ENCODE measurements at places on chromosomes 11 and 22.

DNA sequence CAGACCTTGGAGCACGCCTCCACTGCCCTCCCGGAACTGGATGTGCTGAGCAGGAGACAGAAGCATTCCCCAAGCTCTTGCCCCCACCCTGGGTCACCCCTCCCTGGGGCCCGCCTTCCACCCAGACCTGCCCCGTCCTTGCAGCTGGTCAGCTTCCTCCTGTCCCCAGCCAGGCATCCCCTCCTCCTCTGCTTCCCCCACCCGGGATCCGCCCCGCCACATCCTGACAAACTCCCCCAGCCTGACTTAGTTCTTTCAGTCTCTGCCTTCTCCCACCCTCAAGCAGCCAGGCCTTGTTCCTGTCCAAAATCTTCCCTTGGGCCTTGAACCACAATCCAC is 1.1 kb upstream of the PLXNB2 start:
- no peak for DNase-seq

DNA sequence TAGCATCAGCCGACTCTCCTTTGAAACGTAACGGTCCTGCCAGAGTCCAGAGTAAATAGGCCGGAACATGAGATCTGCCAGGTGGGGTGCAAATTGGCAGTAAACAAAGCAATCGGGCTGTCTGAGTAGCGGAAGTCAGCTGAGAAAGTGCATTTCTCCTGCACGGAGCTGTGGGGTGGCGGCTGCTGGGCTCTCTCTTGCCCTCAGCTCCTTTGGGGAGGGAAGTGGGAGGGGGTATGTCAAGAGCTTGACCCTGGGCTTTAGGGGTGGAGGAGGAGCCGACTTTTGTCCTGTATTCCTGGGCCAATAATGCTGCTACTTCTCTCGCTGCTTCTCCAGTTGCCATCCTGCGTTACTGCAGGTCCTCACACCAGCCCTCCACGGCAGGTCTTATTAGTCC is 11.6 kb downstream of the GRIK4 start:
- DNase-seq: peak; percentile 37

- no peak for DNase-seq
Measured at GRCh38 chr11:7004482-7004881, 15.7 kb downstream of the ZNF214 start.

DNA sequence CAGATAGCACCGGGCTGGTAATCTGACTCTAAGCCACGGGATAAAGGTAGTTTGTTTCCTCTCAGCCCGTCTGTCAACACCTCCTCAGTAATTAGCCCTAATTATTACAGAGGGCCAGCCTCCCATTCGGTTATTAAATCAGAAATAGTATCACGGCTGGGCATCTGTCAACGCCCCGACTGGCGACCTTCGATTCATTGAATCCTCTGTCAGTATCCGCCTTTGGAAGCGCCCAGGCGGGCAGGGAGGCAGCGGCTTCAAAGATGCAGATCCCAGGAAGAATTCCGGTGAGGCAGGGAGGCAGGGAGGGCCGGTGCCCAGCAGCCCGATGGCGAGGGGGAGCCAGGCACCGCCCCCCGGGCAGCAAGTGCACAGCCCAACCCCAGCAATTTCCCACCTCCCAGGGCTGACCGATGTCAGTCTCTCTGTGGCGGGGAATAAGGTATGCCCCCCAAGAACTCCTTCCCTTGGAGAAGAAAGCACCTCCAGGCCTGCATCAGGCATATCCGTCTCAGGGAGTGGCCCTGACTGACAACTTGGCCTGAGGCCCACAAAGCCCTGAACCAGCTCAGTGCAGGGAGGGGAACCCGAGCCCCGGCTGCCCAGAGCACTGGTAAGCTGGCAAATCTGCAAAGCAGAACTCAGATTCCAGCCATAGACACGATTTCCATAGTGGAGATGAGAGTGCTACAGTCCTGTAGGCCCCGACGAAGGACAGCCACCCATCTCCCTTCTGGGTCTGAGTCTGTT is 11.4 kb downstream of the GNB1L start:
- DNase-seq: no peak

DNA sequence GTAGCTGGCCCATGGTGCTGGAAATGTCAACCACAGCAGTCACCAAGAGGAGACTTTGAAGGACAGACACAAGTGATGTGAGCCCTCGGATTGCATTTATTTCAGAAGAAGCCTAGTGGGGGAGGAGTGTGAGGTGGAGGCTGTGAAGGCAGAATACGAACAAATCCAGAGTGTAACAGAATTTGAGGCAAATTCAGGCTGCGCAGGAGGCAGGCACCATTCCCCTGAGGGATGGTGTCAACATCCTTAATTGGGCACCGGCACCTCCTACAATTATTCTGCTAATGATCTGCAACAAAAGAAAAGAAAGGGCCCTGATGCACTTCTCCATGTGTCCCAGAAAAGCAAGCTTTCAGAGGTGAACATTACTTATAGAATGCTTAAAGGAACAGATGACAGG is 32.2 kb downstream of the CWC15 start:
- DNase-seq: no peak

- DNase-seq: no peak
Measured at GRCh38 chr11:106697058-106697457, 321.2 kb downstream of the GUCY1A2 start.
